ENCODE measurements at places on chromosomes 12 and 14.
A peak's percentile ranks its signal among the peaks of the same experiment; 100 is the strongest.

DNA sequence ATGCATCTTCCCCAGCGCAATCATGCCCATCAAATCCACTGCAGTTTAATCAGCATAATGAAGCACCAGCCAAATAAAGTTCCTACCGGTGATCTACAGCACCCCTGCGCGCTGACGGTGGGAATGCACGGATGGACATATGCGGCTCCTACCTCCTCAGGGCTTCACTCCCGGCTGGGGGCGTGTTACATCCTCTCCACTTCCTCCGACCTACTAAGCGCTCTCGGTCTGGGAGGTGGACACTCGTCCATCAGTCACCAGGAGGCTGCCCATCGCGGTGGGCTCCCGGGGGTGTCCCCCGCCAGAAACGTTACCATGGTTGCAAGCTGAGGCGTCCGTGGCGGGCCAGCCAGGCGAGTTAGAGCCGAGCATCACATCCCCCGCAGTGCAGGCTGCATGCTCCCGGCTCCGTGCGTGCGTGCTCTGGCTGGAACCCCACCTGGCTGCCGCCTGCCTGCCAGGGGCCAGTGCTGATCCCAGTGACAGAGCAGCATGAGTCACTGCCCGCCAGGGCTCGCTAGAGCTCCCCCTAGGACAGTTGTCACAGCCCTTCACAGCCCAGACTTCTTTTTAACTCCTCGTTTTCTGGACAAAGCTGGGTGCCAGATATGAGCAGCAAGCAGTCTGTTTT is 73.0 kb downstream of the CIT start:
- no peak for DNase-seq

GRCh38 chr12:63822352-63822751 is 22.1 kb upstream of the SRGAP1 start:
- no peak for DNase-seq

DNA sequence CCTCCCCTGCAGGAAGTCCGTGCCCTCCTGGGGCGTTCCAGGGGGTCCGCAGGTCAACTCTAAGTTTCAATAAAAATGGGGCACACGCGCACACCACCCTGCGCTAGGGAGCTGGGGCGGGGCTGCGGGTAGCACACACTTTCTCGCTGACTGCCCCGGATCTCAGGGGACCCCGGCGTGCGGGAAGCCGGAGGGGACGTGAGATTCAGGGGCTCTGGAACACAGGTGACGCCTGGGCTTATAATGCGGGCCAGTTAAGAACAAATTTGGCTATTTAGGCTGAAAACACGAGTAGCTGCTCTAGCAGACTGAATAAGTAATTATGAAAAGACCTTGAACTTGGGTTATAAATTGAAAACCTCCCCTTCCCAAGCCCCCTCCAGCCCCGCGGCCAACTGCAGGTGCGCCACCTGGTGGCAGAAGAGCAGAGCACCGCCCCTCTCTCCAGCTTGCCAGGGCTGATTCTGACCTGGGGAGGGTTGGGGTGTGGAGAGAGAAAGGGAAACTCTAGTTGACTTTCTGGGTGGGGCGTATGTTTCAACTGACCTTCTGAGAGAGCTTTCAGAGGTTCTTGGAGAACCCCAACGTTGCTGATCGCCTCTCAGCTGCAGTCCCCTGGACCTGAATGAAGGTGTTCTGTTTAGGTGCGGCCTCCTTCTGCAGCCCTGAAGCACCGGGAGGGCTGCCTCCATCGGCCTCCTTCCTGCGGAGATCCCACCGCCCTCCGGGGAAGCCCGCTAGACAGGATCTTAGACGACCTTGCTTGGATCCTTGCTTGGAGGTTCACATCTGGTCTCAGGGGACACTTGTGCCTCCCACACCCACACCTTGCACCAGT is 118.4 kb upstream of the EVL start:
- DNase-seq: peak; percentile 75

GRCh38 chr12:51752234-51752889 is 96.2 kb downstream of the FIGNL2 start:
- no peak for DNase-seq

DNA sequence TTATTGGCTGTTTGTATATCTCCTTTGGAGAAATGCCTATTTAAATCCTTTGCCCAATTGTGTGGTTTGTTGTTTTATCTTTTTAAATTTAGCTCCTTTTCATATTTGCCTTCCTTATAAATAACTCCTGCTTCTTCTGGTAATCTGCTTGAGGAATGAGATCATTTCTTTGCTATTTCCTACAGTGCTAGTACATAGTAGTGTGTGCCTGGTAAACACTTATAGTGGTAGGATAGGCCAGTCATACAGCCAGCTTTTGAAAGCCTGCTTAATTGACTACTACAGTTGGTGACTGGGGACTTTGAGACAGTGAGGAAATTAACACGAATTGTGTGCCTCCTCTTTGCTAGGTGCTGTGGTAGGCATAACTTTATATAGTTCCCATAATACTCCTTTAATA is 68.7 kb downstream of the BORCS5 start:
- no peak for DNase-seq

DNA sequence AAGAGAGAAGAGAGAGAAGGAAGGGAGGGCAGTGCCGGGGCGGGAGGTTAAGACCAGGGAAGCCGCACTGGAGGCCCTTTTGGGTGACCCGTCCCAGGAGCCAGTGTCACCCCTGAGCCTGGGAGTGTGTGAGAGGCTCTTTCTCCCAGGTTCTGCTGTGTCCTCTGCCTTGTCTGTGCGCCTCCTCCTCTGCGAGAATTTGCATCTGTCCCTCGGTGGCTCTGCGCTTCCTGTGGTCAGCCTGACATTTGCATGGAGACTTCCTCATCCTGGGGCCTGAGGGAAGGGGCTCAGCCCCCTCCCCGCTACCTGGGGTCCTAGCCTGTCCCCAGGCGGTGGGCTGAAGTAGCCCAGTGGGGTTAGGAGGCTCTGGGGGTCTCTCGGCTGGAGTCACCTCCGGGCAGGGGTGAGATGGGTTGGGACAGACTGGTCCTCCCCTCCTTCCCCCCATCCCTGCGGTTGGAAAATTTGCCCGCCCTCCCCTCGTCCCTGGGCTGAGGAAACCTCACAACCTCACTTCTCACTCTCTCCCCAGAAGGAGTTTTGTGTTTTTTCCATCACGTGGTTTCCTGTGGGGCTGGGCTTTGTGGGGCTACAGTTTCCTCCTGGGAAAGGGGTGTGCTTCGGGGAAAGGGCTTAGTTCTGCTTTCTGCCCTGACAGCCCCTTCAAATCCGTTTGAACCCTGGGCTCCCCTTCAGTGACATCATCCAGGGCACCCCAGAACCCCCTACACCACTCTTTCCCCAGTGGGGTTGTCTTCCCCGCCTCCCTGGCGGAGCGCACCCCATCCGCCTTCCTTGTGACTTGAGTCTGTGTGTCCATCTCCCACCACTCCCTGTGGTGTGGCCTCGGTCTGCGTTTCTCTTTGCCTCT is 2.5 kb downstream of the PTPN6 start:
- no peak for DNase-seq

GRCh38 chr12:40198601-40199000 is 26.2 kb upstream of the LRRK2 start:
- DNase-seq: no peak

DNA sequence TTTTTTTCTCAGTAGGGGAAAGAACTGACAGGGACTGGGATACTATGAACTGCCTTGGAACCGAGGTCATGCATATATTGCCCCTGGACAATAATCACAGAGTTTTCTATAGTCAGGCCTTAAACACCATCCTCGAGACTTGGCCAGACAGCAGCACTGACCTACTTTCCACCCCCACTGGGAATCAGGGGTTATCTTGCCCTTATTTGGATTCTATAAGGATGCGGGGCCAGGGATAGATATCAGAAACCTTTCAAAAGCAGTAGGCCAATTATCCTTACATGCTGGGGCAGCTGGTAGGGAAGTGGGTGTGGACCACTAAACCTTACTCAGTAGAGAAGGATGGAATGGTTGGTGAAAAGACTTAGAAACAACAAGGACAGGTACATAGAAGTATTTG is 2.0 kb downstream of the ZNF219 start:
- DNase-seq: no peak

DNA sequence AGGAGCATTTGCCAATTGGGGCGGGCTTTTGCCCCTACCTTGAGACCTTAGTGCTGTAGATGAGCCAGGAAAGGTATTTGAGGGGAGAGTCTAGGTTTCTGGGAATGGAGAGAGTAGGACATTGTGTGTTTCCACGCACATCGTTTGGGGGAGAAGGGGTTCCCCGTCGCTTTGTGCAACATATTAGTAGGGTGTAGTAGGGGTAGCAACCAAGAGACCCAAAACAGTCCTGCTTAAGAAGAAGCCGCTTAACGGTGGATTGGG is 694 bp upstream of the PTGES3 start:
- no peak for DNase-seq

DNA sequence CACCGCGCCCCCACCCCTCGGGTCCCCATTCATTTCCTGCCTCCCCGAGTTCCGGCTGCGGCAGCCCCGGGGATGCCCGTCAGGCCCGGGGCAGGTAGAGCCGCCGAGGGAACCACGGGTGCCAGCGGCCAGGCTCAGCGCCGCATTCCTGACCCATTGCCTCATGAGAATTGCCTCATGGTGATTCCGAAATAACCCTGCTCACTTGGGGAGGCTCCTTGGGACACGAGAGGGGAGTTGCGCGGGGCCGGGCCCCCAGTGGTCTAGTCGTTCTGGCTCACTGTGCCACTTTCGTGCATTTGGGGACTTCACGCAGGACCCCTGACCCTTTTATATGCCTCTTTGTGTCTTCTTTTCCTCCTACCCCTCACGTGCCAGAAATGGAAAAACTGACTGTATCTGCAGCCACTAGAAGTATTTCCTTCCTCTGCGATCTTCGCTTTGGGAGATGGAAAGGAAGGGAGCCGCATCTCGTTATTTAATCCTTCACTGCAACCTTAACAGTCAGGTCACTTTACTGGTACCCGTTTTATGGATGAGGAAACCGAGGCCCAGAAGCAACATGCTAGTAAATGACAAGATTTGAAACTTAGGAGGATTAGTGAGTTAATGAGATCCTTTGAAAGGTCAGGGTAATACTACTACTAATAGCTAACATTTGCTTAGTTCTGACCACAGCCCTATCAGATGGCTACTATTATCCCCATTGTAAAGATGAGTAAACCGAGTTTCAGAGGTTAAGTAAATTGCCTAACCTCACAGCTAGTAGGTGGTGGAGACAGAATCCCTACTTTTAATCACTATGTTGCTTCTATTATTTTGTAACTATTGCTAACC is 768 bp downstream of the PTPN11 start:
- no peak for DNase-seq

GRCh38 chr12:66594688-66595087 is 84.2 kb downstream of the GRIP1 start:
- DNase-seq: no peak

- DNase-seq: no peak
Measured at GRCh38 chr12:3629057-3629830, 123.7 kb downstream of the CRACR2A start.

DNA sequence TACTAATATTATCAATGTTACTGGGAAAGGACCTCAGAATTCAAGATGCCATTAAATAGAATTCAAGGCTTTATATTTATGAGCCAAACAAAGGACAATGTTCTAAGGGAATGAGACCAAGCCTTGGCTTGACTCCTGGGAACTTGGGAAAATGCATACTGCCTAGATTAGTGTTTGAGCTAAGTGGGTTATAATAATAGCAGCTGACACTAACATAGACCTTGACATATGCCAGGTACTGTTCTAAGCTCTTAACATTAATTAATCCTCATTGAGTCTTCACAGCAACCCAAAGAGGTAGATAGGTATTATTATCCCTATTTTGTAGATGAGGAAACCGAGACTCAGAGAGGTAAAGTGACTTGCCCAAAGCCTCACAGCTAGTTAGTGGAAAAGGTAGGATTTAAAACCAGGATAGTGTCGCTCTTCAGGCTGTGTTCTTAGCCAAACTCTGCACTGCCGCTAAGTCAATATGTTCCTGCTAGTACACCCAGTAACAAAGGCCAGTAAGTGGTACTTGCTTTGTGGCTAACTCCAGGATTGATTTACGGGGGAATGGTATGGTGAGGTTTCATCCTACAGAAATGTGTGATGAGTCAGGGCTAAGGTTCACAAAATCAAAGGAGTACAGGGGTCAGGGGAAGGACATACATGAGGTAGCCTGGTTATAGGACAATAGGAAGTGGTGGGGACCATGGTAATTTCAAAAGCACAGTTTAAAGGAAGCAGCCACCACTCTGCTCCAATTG is 35.8 kb upstream of the PRKAB1 start:
- DNase-seq: no peak

DNA sequence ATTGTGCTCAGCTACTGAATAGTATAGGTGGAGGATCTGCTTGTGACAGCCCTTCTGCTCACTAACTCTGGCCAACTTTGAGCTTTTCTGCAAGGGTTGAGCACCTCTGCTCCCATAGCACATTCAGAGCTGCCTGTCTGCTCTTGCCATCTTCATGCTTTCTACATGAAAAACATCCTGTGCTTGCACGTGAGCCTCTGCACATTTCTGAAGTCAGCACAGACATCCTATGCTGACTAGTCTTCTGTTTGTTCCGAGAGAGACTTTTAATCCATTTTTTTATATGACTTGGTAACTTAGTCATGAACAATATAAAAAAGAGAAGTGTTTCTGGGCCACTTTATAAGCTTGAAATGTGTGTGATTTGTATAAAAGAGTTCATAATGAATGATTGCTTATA is 969.3 kb downstream of the TMTC2 start:
- no peak for DNase-seq

Measured in GM12892 (cell line).